ENCODE measurements at places on chromosomes 5 and 9.
A peak's percentile ranks its signal among the peaks of the same experiment; 100 is the strongest.

GRCh38 chr5:105581988-105582690 is 2019.5 kb upstream of the NUDT12 start:
- no peak for DNase-seq

GRCh38 chr5:176789873-176790615 is 20.3 kb upstream of the UNC5A start:
- no peak for DNase-seq

DNA sequence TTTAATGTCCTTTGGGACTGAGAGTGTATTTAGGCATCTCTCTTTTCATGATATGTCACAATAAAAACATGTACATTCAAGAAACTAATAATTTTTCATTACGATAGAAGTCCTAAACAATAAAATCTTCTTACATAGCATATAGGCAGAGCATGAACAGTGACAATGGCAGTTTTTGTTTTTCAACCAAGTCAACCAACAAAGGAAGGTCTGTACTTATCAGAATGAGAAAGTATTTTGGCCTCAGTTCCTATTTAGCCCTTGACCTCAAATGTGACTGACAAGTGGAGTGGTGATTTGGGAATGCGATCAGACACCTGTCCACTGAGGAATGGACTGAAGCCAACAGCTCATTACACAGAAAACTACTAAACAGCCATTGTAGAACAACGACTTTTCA is 219.5 kb downstream of the TMEM161B start:
- DNase-seq = no peak

- no peak for DNase-seq
These were observed 113.1 kb downstream of the LIFR start for GRCh38 chr5:38443390-38443789.

DNA sequence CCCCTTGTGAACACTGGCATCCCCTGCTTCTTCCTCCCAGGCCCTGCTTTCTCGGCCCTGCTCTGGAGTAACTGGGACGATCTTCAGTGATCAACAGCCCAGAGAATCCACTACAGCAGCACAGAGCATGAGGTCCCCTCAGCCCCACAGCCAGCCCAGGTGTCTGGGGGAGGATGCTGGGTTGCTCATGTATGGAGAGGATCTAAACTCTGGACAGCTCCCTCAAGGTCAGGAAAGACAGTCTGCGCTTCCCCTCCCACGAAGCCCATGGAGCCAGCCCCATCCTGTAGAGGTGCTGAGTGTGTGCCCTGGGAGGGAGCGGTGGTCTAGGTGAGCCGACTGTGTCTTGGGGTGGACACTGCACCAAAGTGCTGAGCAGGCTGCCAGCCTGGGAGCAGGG is 190.2 kb downstream of the GABBR2 start:
- no peak for DNase-seq

GRCh38 chr9:96425500-96426169 is 7.5 kb upstream of the ZNF367 start:
- no peak for DNase-seq

DNA sequence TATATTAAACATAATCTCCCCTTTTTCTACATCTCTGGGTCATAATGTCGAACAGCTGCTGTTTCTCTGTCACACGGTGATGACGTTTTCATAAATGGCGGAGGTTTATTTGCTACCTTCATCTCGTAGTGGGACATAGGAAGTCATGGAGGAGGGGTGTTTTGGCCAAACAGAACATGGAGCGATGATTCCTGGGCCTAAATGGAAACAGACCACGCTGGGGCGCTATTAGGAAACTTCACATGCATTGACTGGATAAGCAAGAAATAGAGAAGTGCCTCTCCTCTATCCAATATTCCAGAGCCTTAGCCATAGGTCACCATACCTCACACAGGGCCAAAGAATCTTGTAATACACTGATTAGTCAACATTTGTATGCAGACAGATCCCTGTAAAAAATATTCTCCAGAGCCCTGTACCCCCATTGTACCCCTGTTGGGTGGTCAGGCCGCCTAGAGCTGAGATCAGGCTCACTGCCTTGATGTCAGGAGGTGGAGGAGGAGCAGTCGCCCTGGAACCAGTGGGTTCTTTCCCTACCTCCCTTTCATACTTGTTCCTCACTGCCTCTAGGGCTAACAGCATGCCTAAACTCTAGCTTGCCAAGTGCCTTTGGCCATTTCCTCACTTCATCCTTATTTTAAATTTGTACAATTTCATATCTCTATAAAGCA is 77.8 kb upstream of the SPIN1 start:
- DNase-seq = no peak

DNA sequence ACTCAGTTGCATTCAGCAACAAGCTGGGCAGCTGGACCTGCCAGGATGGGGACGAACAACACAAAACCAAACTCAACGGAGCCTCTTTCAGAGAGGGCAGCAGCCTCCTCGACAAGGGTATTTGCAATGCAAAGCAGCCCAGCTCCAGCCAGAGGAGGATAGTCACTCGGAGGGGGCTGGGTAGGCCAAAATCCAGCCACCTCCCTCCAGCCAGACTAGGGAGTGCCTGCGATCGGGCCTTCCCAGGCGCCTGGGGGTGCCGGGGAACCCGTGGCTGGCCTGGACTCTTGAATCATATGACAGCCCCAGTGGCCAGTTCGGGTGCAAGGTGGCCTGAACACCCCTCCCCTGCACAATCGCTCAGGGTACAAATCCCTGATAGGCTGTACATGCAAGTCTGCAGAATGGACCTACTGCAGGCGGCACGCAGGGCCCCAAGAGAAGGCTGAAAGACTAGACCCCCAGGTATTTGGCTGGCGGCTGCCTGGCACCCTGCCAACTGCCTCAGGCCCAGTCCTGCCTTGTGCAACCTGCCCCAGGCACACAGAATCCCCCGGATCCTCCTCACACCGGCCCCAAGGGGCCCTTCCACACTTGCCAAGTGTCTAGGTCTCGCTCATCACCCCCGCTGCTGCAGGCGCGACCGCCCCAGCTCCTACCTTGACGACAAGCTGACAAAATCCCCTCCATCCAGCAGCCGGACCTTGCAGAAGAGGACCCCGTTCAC is 1.3 kb downstream of the EEIG1 start:
- DNase-seq = no peak

GRCh38 chr9:115142090-115142489 is 24.1 kb upstream of the TNC start:
- DNase-seq = no peak

DNA sequence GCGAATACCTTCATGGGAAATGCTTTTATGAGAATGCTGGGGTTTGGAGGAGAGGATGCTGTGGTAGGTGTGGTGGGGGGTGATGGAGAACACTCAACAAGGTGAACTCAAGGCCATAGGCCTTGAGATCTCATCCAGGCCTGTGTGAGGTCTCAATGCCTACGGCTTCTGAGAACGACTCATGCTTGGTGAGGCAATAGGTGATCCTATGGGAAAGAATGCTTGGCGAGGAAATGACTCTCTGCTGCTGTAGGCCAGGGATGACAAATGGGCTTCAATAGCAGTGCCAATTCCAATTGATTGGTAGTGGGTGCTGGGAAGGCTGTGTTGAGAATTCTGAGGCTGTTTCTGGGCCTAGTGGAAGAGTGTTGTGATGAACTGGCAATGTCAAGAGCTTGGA is 280.2 kb upstream of the CLINT1 start:
- DNase-seq = no peak

- no peak for DNase-seq
These were observed 293.3 kb downstream of the CSNK1G3 start for GRCh38 chr5:123805300-123805699.

DNA sequence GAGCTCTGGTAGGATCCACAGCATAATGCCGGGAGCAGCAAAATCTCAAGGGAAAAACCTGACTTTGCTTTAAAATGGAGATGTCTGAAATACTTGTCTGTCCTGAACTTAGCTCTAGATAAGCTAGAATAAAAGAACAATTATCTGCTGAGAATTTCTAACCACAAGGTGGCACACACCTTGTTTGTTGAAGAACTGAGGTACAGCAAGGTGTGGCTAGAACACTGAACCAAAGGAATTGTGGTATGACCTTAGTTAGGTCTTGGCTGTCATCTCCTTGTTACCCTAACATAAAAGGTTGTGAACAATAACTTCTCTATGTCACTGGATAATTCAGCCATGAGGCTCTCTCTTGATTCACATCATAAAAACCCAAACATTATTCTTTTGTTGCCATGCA is 72.3 kb upstream of the ANXA1 start:
- DNase-seq = no peak

DNA sequence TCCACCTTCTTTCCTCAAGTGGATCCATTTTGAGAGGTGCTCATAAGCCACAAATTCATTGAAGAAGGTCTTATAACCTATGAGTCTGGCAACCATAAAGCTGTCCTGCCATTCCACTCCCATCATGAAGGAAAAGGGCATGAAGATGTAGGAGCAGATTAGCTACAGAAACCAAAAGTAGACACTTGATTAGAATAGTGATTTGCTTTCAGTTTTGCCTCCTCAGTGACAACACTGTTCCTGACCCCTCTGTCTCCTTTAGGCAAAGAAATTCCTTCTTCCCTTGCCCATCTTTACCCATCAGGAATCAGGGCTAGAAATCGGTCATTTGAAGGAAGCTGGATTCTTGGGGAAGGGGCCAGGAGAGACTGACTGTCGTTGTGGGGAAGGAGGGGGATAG is 55.2 kb downstream of the SLC28A3 start:
- DNase-seq = no peak

GRCh38 chr9:137130176-137130755 is 8.7 kb upstream of the GRIN1 start:
- DNase-seq = no peak

DNA sequence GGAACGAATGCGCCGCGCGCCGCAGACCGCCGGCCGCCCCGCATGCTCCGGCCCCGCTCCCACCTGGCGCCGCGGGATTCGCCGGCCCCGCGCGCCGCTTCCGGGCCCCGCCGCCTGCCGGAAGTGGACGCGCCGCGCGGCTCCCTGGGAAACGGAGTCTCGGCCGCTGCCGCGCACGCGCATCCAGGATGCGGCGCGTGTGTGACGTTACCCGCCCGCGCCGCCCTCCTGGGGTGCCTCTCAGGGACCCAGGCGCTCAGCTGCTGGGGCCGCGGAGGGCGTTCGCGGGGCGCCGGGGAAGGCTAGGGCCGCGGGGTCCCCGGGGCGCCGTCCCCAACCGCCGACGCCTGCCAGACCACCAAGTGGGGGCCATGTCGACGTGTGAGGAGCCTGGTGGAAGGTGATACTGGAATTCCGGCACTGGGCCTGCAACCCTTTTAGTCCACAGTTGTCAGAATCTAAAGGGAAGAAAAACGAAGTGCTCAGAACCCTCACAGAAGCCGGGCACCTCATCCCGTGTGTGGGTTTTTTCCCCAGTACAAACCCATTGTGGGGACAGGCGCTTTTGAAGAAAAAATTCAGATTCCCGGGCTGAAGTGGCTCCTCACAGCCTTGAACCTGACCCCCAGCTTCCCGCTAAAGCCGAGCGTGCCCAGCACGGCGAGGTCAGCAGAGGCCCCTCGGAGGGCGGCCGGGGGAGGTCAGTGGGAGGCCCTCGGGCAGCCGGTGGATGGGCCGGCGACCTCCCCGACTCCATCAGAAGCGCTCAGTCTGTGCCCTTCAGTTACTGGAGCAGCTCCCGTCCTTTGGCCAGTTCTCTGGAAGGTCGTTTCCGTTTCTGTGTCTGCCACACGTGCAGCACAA is at the start of gene CLPTM1L:
Gene CLPTM1L, minus strand, starts transcription at position 125 of the 864 bp plus-strand sequence. CDS start 258 bp downstream, outside the sequence.
- peak; percentile 71 for DNase-seq

GRCh38 chr9:127018935-127019334 is 103.5 kb downstream of the ANGPTL2 start:
- no peak for DNase-seq

DNA sequence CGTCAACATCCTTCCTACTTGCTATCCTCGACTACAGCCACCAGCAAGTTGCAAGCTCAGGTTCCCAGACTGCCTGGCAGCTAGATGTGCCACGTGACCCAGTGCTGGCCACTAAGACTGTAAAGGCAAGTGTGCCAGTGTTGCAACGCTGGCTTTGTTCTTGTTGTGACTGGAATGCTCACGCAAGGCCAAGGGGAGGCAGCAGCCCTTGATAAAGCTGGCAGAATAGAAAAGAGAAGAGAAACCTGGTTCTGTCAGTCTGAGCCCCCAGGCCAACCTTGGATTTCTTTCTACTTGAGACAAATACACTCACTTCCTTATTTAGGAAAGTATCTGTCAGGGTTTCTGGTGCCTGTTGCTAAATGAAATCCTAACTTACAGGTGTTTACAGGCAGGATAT is 113.0 kb downstream of the KLHL3 start:
- DNase-seq = no peak

GRCh38 chr5:1966461-1966860 is 83.7 kb upstream of the IRX4 start:
- DNase-seq = no peak

GRCh38 chr9:126331964-126332748 is 5.5 kb downstream of the MVB12B start:
- DNase-seq = no peak

- no peak for DNase-seq
These were observed 92.5 kb upstream of the ZNF366 start for GRCh38 chr5:72599519-72600370.

- no peak for DNase-seq
These were observed 96.8 kb upstream of the ITGA2 start for GRCh38 chr5:52892242-52892878.

- no peak for DNase-seq
These were observed 318.3 kb upstream of the WWC1 start for GRCh38 chr5:167973126-167973525.

GRCh38 chr5:16812911-16813310 is 123.2 kb downstream of the MYO10 start:
- DNase-seq = no peak

DNA sequence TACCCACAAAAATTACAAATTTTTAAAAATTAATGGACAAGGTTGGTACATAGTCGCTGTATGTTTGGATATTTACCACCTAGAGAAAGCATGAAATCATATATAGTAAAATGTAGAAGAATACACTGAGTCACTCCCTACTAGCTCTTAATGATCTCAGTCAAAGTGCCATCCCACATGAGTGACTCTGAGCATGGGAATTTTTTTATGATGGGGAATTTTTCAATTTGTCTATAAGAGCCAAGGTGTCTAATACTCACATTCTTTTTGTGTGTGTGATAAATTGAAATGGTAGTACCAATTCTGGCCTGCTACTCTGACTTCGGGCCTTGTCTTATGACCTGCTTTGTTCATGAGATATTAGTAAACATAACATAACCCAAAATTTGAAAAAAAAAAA is 483.2 kb downstream of the CDH10 start:
- no peak for DNase-seq

- DNase-seq = no peak
These were observed 60.3 kb downstream of the ADAMTS2 start for GRCh38 chr5:179284751-179285631.

DNA sequence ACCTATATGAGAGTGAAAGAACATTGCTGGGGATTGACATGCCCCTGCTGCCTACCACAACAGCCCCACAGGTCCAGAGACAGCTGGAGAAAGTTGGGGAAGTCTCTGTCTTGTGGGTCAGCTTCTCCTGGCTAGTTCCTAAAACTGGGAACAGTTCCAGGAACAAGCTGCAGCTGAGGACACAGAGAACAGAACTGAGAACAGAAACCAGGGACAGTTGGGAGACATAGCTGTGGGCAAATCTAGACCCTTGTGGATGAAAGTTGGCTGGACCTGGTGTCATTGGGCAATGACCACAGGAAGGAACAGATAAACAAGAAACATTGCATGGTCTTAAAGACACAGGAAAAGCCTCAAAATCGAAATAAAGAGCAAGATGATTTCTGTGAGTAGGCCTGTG is 58.3 kb upstream of the MOCS2 start:
- no peak for DNase-seq

- no peak for DNase-seq
These were observed 57.6 kb downstream of the GLIS3 start for GRCh38 chr9:4242239-4242638.
